ENCODE measurements at places on chromosomes 1 and 21. TPM values are rescaled to one million over a fixed set of nuclear protein-coding genes. Genes with fewer than 3 reads are reported as not detected.

DNA sequence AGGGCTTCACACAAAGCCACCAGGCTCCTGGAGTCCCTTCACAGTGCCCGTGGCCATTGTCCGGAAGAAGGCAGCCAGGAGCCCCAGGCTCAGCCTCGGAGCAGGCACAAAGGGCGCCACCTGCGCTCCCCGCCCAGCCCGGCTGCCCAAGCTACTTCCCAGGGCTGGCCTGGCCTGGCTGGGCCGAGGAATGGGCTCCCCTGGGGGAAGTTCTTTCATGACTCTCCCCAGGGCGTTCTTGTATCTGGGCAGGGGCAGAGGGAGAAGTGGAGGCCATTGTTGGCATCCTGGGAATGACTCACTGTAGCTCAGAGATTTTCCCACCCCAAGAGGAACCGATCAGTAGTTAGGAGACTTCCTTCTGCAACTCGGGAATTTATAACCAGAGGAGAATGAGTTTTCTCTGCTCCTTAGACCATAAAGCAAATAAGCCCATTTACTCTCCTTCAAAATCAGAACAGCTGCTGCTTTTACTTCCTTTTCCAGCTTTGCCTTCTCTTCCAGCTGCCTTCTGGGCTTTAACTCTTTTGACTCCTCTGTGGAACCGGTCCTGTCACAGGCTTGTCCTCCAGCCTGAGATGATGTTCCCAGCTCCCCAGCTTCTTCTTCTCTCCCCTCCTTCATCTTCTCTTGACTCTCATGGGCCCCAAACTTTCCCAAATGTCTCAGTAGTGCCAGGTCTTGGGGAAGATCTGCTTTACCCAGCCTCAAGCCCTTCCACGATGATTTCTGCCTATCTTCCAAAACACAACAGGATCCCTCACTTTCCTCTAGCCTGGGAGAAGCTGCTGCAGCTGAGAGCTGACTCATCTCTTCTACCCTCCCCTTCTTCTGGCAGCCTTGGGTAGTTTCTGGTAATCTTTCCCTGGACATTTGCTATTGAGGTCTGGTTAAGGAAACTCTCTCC, 118.7 kb upstream of the CD34 start:
- DNase-seq: no peak

DNA sequence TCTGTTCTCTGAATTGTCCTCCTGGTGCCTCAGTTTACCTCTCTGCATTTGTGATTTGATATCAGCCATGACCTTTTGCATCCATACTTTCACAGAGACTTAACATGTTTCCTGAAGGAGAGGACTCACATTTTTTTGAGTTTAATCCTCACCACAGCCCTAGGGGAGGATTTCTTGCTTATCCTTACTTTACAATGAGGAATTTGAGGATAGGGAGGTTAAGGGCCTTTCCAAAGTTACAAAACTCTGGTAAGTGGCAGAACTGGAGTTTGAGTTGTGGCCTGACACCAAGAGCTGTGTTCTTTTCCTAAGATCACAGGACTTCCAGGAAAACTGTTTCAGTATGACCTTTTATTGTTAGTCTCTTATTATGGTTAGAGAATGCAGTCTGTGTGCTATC, 34.2 kb downstream of the TNFRSF8 start:
- no peak for DNase-seq

- DNase-seq: peak; percentile 81
Measured at GRCh38 chr1:59645893-59646292, 168.9 kb upstream of the HOOK1 start.

DNA sequence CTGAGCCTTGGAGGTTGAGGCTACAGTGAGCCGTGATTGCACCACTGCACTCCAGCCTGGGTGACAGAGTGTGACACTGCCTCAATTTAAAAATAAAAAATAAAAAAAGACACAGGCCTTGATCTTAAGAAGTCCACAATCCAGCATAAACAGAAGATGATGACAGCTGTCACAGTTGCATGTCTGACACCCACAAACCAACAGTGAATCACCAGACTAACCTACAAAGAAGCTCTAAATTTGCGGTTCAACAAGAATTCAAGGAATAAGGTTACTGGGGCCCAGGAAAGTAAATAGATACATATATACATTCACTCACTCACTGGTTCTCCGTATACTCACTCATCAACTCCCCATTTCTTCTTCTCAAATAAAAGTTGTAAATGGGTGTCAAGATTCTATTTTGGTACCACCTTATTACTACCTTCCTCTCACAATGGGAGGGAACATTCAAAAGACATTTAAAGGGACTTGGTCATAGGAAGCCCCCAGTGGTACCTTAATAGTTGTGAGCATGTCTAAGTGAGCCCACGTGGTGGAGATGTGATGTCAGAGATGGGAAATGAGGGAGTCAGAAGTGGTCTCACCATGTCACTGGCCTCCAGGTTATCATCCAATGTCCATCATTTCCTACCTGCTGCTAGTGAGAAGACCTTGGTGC, 66.9 kb upstream of the PRDX6 start:
- DNase-seq: no peak

- no peak for DNase-seq
Measured at GRCh38 chr1:209646558-209646957, 5.7 kb downstream of the LAMB3 start.

DNA sequence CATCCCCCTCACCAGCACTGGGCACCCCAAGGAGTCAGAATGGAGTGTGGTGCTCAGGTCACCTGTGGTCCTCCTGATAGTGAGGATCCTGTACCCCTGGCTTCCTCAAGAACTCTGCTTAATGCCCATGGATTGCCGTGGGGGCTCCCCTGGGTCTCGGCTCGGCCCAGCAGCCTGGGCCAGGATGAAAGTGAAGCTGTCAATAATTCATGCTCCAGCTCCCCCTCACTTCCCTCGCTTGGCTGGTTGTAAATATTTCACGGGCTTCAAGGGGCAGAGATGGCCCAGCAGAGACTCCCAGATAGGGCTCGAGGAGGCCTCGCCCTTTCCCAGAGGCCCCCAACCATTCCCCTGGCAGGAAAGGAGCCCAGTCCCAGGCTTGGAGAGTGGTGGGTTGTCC, 42.6 kb upstream of the KCNA10 start:
- no peak for DNase-seq

DNA sequence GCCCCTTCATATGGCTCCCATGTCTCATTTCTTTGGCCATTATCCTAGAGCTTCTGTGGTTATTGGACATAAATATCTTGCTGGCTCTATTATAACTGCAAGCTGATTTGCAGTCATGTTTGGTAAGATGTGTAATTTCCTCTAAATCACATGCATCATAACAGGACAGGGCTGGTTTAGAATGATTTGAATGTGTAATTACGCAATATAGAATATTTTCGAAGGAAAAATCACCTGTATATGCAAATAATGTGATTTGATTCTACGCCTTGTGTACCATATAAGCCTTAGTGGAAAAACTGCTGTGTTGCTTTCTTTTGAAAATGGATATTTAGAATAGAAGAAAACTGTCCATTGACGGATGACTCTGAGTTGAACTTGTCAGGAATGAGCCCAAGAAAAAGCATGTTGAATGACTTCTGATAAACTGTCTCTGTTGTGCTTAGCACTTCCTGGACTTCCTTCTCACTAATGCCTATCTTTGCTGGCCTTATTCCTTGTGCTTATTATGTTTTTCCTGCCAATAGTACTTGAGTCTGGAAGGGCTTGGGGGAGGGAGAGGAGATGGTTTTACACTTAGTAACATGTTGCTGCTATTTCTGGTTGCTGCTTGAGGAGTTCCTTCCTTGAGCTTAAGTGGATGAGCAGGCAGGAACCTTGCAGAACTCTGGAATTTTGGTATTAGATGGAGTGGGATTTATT, 6.5 kb downstream of the CACHD1 start:
- DNase-seq: no peak

Gene TUFT1
- polyA plus RNA-seq: 27.9 TPM

Gene MYBPHL
- polyA plus RNA-seq: 0.07 TPM
